ENCODE measurements at places on chromosomes 7 and 10.

GRCh38 chr7:106767078-106767477 lies 98.0 kb upstream of the PIK3CG start:
- no peak for DNase-seq

- no peak for DNase-seq
Measured at GRCh38 chr7:148487912-148488311, 102.7 kb upstream of the C7orf33 start.

GRCh38 chr7:5827755-5828154 lies 46.3 kb upstream of the RNF216 start:
- DNase-seq, result no peak

- DNase-seq, result peak; percentile 75
Measured at GRCh38 chr10:104291439-104291951, 22.5 kb downstream of the GSTO2 start.

- DNase-seq, result no peak
Measured at GRCh38 chr7:25762511-25763462, 389.2 kb upstream of the NFE2L3 start.

GRCh38 chr10:13006037-13006436 lies 4.5 kb upstream of the CCDC3 start:
- no peak for DNase-seq

GRCh38 chr7:116708248-116708647 lies 36.3 kb downstream of the MET start:
- DNase-seq, result no peak

GRCh38 chr7:9709216-9709615 lies 1264.5 kb upstream of the PHF14 start:
- no peak for DNase-seq

DNA sequence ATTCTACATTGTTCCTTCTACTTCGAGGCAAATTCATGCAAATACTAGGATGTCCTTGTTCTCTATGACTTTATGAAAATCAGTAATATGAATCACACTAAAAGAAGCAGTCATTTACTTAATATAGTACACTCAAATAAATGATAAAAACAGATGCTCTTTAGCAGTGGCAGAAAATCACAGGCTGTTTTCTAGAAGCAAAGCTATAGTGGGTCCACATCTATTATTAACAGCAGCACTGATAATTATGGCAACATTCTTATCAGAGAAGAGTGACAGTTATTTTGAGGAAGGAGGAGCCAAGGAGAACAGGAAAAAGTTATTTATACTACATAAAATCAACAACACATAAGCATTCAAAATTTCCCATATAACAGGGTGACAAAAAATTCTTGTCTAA lies 16.5 kb downstream of the KIF5B start:
- no peak for DNase-seq

- DNase-seq, result no peak
Measured at GRCh38 chr7:50357426-50357825, 52.9 kb downstream of the IKZF1 start.

- no peak for DNase-seq
Measured at GRCh38 chr10:28375399-28376354, 72.8 kb upstream of the MPP7 start.

DNA sequence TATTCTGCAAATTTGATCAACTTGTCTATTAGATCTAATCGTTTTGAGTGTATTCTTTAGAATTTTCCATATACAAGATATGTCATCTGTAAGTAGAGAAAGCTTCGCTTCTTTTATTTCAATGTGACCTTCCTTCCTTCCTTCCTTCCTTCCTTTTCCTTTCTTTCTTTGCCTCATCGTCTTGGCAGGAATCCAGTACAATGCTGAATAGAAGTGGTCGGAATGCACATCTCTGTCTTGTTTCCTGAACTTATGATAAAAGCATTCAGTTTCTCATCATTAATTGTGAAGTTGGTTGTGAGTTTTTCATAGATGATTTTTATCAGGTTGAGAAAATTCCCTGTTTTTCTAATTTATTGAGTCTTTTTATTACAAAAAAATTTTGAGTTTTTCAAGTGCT lies 300.7 kb upstream of the ZNF32 start:
- DNase-seq, result no peak

GRCh38 chr7:28550580-28551186 lies 138.4 kb downstream of the CREB5 start:
- no peak for DNase-seq

DNA sequence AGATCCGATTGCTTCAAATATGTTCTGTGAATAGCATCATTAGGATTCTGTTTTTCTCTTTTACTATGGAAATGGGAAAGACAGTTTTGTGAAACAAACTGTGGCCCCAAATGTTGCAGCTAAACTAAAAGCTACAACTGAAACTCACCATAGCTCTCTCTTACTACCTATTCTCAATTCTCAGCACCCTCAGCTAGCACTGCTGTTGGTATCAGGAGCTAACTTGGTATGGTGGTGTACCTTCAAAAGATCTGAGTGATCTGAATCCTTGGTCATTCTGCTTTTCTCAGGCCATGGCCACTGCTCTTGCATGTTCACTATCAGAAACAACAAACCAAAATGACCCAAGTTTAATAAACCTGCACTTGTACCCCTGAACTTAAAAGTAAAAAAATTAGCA lies 1208.0 kb downstream of the SORCS1 start:
- no peak for DNase-seq

DNA sequence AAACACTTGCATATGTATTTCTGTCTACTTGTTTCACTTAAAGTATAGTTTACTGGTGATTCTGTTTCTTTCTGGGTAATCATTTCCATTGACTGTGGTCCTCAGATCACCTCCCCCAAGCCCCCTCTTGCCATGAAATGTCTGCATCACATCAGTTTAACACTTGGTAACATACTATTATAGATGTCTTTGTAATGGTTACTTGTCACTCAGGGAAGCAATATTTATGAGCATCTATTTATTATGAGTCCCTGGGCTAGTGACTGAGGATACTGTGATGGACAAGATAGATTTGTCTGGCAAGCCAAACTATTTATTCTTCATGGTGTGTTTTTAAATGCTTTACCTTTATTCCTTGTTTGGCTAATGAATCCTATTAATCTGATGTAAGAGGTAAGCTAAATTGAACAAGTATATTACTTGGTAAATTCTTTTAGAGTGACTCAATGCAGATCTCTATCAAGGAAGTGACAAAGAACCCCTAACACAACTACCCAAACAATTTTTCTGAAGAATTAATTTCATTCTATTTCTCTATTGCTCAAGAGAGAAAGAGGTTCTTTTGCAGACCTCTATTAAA lies 270.9 kb downstream of the RELN start:
- no peak for DNase-seq

DNA sequence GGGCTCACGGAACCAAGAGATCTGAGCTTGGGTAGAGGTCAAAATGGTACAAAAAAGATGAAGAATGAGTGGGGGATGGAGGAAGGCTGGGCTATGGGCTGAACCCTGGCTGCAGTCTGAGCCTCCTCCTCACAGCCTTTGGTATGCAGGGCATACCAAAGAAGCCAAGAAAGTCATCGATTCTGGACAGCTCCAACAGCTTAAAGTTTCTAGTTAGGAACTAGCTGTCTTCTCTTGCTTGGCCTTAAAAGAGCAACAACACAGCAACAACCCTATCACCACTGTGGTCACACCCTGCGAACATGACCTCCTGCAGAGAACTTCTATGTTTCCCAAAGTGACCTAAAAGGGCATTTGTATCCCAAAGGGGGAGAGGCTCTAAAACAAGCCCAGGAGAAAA lies 126.1 kb upstream of the EFCAB10 start:
- DNase-seq, result no peak

DNA sequence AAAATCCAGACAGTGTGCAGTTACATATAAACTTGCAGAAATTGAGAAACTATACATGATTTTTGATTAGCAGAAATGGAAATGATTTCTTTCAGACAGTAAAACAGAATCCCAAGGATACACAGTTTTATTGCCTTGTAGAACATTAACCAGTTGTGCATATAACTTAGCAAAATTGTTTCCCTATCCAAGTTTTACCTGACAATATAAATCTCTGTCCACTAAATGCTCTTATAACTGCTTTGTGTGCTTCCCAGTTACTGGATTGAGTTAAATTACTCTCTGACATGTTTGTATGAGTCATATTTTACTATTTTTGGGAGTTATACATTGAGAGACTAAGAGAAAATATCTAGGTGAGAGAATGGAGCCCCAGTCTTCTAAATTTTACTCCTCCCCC lies 563.4 kb downstream of the SH2D4B start:
- no peak for DNase-seq

- no peak for DNase-seq
Measured at GRCh38 chr10:72194949-72195348, 20.9 kb upstream of the ANAPC16 start.
